ENCODE measurements at places on chromosomes 5 and 9. TPM values are rescaled to one million over a fixed set of nuclear protein-coding genes. Genes with fewer than 3 reads are reported as not detected.

Gene IL5
- total RNA-seq = not detected

Gene AGGF1
- 28.1 TPM for total RNA-seq

DNA sequence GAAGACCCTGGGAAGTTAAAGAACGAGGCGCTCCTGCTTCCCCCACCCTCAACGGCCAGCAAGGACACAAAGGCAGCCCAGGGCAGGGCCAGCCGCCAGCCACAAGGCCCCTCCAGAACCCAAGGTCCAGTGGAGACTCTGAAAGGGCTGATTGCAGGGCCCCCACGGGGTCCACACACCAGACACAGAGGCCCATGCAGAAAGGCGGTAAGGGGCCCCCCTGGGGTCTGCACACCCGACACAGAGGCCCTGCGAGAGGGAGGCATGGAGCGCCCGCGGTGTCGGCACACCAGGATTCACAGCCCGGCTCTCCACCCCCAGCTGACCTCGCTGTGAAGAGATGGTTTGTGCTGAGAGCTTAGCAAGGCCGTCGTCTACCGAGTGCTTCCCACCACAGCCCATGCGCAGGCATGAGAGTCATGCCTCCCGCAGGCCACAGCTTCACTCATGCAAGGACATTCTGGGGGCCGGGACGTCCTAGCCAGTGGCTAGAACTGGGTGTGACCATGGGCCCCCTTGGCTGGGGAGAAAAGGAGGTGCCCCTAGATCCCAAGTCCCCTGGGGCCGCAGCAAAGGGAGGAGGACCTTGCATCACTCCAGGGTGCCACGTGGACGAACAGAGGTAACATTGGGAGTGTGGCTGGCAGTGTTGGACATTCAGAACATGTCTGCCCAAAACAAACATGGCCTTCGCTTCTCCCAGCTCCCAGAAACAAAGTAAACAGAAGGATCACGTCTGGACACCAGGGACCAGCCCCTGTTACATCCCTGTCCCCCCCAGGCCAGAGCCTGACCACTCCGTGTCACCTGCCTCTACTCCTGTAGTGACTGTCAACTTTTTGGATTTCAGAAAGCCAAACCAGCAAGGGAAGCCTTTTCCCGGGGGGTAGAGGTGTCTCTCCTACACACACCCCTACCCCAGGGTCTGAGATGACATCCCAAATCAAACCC is 9.8 kb downstream of the BRD3 start:
- no peaks in the 10 kb centered on the region for H3K36me3 ChIP-seq
- no peak for DNase-seq
- no peaks in the 10 kb centered on the region for H3K27me3 ChIP-seq
- peak overlapping the region; percentile 71 for H3K27ac ChIP-seq

DNA sequence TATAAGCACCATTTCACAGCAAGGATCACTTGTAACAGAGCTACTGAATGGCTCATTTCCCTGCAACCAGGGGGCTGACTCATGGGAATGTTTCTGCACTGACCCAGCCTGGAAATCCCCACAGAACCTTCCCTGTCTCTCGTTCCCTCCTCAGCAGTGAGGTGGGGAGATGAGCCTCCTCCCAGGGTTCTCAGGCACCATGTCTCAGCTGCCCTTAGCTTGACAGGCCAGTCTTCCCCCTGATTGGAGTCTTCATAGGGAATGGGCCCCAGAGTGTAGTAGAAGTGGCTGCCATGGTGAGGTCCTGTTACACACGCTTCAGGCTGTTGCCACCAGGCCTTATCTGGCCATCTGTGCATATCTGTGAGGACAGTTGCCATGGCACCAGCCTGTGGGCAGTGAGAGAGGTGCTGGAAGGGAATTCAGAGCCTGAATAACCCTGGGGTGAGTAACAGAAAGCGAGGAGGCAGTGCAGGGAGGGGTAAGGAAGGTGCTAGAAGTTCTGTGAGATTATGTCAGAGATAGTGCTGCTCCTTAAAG is 324.4 kb downstream of the ENC1 start:
- DNase-seq = no peak
- peaks cover 5% of the 10 kb centered on the region for H3K27me3 ChIP-seq
- H3K4me1 ChIP-seq = peaks cover 6% of the 10 kb centered on the region
- no peak overlapping the region for H3K27ac ChIP-seq
- H3K4me3 ChIP-seq = no peak overlapping the region

GRCh38 chr9:129720181-129720864 is 32.5 kb downstream of the PTGES start:
- no peak overlapping the region for H3K4me3 ChIP-seq
- DNase-seq = peak; percentile 35

Gene IL4
- not detected for total RNA-seq

Gene SLC1A1
- total RNA-seq = 3.8 TPM

DNA sequence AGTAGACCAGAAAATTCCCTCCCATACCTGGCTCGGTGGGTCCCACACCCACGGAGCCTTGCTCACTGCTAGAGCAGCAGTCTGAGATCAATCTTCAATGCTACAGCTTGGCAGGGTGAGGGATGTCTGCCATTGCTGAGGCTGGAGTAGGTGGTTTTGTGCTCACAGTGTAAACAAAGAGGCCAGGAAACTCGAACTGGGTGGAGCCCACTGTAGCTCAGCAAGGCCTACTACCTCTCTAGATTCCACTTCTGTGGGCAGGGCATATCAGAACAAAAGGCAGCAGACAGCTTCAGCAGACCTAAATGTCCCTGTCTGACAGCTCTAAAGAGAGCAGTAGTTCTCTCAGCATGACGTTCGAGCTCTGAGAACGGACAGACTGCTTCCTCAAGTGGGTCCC is 5.6 kb upstream of the GZMA start:
- H3K27ac ChIP-seq = no peak overlapping the region
- H3K4me3 ChIP-seq = no peak overlapping the region
- DNase-seq = no peak
- H3K36me3 ChIP-seq = no peaks in the 10 kb centered on the region

Gene UIMC1
- total RNA-seq = 47.6 TPM

DNA sequence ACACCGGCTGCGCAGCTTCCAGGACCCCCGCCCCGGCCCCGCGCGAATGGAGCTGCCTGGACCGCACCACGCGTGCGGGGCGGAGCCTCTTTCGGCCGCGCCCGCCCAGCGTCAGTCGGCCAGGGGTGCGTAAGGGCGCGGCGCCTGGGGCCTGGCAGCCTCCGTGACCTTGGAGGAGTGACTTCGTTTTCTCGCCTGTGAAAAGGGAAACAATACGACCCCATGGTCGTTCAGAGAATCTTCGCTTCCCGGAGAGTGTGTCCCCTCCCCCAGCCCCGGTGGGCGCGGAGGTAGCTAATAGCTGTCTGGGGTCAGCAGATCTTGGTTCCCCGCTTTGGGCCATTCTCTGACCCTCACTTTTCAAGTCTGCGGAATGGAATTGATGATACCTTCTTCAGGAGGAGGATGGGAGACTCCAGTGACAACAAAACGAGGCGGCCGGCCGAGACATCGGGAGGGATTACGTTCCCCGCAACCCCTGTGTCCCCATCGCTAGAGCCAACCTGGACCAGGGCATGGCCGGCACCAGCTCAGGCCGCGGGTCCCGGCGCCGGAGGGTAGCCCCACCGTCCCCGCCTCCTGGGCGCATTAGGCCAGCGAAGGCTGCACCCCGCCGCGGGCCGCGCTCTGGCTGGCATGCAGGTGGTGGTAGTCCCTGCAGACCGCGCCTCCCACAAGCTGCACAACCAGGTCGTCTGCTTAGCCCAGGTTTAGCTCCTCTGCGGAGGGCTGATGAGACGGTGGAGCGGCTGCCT is 5.5 kb upstream of the CDHR2 start:
- DNase-seq = peak; percentile 48
- H3K4me3 ChIP-seq = peak overlapping the region; percentile 86
- H3K4me1 ChIP-seq = peaks cover 15% of the 10 kb centered on the region
- peaks cover 10% of the 10 kb centered on the region for H3K27me3 ChIP-seq

GRCh38 chr9:128792134-128792533 is 5.1 kb downstream of the TBC1D13 start:
- peaks cover 5% of the 10 kb centered on the region for H3K4me1 ChIP-seq
- H3K36me3 ChIP-seq = peaks cover 4% of the 10 kb centered on the region
- no peaks in the 10 kb centered on the region for H3K27me3 ChIP-seq
- no peak overlapping the region for H3K4me3 ChIP-seq
- H3K27ac ChIP-seq = no peak overlapping the region

GRCh38 chr5:51398875-51399642 is 15.8 kb downstream of the ISL1 start:
- H3K4me3 ChIP-seq = peak overlapping the region; percentile 74
- H3K27ac ChIP-seq = peak overlapping the region; percentile 8
- DNase-seq = no peak
- H3K36me3 ChIP-seq = no peaks in the 10 kb centered on the region

Gene PDE6A
- not detected for total RNA-seq

- H3K4me3 ChIP-seq = no peak overlapping the region
- no peaks in the 10 kb centered on the region for H3K4me1 ChIP-seq
- no peaks in the 10 kb centered on the region for H3K27me3 ChIP-seq
Measured at GRCh38 chr5:57441557-57441956, 41.1 kb downstream of the ACTBL2 start.

DNA sequence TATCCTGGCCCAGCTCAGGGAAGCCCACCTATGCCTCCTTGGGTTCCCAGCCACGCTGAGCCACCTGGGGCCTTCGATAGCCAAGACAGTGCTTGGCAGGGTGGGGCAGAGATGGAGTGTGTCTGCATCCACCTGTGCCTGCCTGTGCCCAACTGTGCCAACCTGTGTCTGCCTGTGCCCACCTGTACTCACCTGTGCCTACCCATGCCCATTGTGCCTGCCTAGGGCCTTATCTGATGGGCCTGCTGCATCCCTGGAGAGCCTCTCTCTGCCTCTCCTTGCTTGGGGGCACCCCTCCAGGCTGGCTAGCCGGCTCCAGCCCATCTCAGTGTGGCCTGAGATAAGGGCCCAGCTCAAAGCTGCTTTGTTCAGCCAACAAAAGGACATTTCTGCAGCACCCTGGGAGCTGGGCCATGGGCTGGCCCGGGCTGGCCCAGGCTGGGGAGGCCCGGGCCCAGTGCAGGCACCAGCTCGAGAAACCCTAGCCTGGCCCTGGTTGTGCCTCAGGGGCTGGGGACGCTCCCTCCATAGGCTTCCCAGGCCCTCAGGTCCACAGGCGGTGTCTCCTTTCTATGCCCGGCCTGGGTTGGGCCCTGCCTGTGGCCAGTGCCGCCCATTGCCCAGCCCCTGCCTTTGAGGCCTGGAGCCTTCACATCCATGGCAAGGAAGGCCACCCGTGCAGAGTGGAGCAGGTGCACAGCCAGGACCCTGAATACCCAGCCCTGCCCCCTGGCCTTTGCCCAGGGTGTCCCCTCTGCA is 37.3 kb upstream of the NOTCH1 start:
- DNase-seq = no peak
- peaks cover 14% of the 10 kb centered on the region for H3K4me1 ChIP-seq
- no peaks in the 10 kb centered on the region for H3K36me3 ChIP-seq
- H3K27me3 ChIP-seq = peaks cover 7% of the 10 kb centered on the region
- H3K27ac ChIP-seq = peak overlapping the region; percentile 45

GRCh38 chr5:179267071-179267670 is 78.1 kb downstream of the ADAMTS2 start:
- no peaks in the 10 kb centered on the region for H3K36me3 ChIP-seq
- H3K4me1 ChIP-seq = peaks cover 3% of the 10 kb centered on the region
- H3K27me3 ChIP-seq = peaks cover 17% of the 10 kb centered on the region
- DNase-seq = no peak

DNA sequence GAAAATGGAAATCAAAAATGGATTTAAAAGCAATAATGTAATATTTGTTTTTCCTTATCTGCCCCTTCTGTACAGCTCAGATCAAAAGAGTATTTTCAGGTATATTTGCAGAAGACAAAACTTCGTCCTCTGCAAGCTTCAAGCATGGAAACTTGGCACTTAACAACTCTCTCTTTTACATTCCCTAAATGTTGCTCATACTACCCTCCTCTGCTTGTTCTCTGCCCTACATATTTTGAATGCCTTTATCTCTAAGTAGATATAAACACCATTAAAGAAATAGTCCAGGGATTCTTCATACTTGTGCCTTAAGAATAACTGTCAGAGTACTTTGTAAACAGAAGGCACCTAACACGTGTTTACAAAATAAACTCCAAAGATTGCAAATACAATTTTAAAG is 19.2 kb upstream of the SMC2 start:
- no peaks in the 10 kb centered on the region for H3K36me3 ChIP-seq
- peaks cover 12% of the 10 kb centered on the region for H3K4me1 ChIP-seq
- H3K27me3 ChIP-seq = no peaks in the 10 kb centered on the region
- no peak overlapping the region for H3K4me3 ChIP-seq
- no peak overlapping the region for H3K27ac ChIP-seq
- DNase-seq = no peak

Gene NACC2
- 12.9 TPM for total RNA-seq

Gene CDKN2B
- 1.2 TPM for total RNA-seq

GRCh38 chr9:88971131-88971960 is 19.9 kb upstream of the S1PR3 start:
- no peak overlapping the region for H3K4me3 ChIP-seq
- no peak for DNase-seq
- H3K4me1 ChIP-seq = no peaks in the 10 kb centered on the region

Gene IL7R
- total RNA-seq = not detected

GRCh38 chr9:121786998-121787422 is 135.6 kb downstream of the DAB2IP start:
- DNase-seq = no peak
- H3K4me3 ChIP-seq = no peak overlapping the region
- H3K27me3 ChIP-seq = peaks cover 13% of the 10 kb centered on the region
- peaks cover 4% of the 10 kb centered on the region for H3K36me3 ChIP-seq

DNA sequence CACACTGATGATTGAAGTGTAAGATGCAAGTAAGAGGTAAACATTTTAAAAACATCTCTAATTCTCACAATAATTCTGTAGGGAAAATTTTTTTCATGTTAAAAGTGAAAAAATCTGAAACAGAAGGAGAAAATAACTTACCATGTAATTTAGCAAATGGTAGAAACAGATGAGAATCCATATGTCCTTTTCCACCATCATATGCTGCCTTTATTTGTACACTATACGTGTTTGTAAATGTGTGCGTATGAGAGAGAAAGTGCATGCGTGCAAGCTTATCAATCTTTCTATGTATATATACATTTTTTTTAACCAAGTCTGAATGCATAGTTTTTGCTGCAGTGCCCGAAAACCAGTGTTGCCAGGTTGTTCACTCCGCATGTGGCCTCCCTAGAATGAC is 186.7 kb downstream of the IZUMO3 start:
- DNase-seq = no peak
- no peaks in the 10 kb centered on the region for H3K4me1 ChIP-seq
- H3K4me3 ChIP-seq = no peak overlapping the region
- no peaks in the 10 kb centered on the region for H3K27me3 ChIP-seq
- no peak overlapping the region for H3K27ac ChIP-seq

Measured in progenitor cell of endocrine pancreas (in vitro differentiated cells).